ENCODE measurements at places on chromosomes 16 and 17.
A peak's percentile ranks its signal among the peaks of the same experiment; 100 is the strongest.

GRCh38 chr16:80144191-80144590 lies 396.6 kb upstream of the DYNLRB2 start:
- DNase-seq, result no peak

DNA sequence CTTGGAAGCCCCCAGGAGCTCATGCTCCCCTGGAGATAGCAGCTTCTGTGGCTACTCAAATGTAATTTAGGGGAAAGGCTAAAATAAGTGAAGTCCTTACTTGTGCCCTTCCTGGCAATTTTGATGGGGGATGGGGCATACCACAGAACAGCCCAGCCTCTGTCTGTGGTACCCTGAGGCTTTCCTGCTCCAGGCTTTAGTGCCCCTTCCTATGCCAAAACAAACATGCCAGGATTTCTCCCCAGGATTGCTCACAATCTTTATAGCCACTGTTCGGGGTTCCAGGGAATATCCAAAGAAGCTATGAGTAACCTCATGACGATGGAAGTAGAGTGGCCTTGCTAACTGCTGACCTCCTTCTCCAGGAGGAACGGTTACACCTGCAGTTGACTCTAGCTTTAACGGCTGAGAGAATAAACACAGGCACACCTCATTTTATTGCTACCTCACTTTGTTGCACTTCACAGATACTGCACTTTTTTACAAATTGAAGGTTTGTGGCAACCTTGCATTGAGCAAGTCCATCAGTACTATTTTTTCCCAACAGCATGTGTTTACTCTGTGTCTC lies 24.9 kb downstream of the CCL4 start:
- no peak for DNase-seq

GRCh38 chr16:1094124-1094479 lies 1.9 kb downstream of the C1QTNF8 start:
- DNase-seq, result no peak

DNA sequence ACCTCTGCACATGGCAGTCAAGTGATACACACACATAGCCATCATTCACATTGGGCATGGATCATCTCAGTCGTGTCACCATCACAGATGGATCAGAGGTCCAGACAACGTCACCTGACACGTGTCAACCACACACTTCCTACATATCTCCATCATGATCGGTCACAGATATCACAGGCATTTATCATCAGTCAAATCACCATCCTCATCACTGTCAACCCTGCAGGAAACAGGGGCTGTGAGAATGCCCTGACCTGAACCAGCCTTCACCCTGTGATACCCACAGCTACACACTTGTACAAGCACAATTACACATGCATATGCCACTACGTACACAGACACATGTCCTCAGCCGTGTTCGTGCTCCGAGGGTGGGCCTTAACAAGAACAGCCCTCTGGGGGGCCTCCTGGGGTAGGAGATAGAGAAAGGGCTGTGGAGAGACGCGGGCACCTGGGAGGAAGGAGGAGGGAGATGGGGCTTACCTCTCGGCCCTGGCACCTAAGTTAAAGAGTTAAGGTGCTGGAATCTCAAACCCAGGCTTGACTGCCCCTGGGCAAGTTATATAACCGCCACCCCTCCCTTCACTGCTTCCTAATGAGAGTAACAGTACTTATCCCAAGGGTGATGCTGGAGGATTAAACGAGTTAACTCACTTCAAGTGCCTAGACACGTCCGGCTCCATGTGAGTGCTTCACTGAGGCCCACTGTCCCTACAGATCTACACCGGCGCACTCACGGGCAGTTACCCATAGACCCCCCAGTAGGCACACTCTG lies 1.1 kb downstream of the SLC12A4 start:
- no peak for DNase-seq

GRCh38 chr17:81621494-81622130 lies 15.3 kb downstream of the NPLOC4 start:
- DNase-seq, result no peak

DNA sequence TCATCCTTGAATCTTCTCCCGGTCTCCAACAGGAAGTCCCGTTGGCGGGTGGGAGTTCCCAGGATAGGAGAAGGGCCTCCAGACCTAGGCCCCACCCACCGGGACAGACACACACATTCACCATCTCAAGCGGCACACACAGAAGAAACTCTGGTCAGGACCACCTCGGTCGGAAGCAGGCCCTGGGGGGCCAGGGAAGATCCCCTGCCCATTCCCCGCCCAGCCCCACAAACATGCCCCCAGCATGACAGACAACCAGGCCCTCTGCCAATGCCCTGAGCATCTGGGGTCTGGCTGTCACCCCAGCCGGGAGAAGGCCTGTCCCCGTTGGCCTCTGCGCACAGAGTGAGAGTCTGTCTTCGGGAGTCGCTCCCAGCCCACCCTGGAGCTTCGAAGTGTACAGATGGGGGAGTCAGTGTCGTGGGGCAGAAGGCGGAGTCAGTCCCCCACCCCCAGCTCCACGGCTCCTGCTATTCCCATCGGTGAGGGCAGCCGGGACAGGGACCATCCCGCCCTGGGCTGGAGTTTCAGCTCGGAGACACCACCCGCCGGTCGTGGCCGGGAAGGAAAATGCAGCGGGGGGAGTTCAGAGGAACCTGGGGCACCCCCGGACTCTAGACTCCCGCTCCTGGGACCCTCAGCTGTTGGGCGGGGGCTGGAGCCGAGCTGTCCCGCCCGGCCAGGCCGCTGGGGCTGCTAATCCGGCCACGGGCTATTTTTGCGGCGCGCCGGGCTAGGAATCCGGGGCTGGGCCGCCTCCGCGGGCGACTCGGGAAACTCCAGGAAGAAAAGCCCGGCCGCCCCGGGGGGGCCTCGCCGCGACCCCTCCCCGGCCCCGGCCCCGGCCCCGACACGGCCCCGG lies 660 bp downstream of the RHBDF1 start:
- no peak for DNase-seq

DNA sequence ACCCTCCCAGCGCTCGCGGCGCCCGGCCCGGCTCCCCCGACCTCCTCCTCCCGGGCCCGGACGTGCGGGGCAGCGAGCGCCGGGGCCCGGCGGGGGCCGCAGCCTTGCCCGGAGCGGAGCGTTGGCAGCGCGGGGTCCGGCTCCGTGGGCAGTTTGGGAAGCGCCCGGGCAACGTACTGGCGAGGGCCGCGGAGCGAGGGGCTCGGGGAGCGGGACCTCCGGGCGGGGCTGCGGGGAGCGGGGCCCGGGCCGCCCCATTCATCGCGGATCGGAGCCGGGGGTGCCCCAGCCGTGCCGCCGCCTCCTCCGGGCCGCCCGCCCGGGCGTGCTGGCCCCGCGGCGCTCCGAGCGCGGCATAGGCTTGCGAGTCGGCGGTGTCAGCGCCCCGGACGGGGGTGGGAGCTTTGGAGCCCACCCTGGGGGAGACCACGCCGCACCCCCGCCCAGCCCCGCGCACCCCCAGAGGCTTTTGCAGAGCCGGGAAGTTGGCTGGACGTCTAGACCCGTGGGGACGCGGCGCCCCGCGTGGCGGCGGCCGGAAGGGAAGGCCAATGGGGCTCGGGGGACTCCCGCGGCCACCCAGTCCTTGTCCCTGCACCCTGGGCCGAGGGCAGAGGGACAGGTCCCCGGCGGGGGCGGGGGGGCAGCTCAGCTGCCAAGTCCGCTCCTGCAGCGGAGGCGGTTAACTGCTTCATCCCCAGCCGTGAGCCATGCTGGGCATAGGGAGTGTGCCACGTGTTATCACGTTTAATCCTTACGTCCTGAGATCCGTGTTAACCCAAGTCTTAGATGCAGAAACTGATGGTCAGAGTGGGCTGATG lies 852 bp downstream of the ZNF469 start:
- DNase-seq, result no peak

- DNase-seq, result no peak
Measured at GRCh38 chr17:1159431-1160180, 20.2 kb downstream of the ABR start.

GRCh38 chr17:78356101-78356713 lies 3.7 kb downstream of the SOCS3 start:
- peak; percentile 82 for DNase-seq

GRCh38 chr17:50848711-50849110 lies 13.3 kb downstream of the WFIKKN2 start:
- DNase-seq, result no peak

GRCh38 chr16:4574919-4575705 lies 19.0 kb downstream of the C16orf96 start:
- no peak for DNase-seq

DNA sequence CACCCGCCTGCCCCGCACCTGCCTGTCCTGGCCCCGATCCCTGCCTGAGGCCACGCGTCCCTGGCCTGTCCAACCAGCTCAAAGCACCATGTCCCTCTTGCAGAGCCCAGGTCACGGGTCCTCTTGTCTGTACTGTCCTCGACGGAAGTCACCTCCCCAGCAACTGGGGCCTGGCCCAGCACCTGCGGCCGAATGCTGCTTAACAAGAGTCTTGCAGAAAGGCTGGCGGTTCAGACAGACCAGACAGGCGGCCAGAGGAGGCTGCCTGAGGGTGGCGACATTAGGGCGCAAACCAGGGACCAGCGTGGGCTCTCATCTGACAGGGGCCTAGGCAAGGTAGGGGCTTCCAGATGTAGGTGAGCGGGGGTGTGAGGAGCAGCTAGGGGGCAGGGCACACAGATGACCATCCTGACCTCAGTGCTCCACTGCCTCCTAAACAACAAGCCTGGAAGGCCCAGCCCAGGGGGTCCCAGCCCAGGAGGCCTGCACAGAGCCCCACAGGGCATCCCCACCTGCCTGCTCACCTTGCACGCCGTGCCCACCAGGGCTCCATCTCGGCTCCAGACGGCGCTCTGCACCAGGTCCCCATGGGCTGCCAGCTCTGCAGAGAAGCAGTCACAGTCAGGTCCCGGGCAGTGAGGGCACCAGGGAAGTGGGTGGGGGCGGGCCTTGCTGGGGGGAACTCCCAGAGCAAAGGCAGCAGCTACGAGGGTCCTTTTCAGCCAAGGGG lies 11.3 kb downstream of the CORO7 start:
- no peak for DNase-seq
